NCI-H2029 (cell line): ENCODE measurements at places on chromosomes 2 and 18.

- DNase-seq = peak; percentile 74
These were observed 23.8 kb upstream of the PTMA start for GRCh38 chr2:231684314-231685223.

DNA sequence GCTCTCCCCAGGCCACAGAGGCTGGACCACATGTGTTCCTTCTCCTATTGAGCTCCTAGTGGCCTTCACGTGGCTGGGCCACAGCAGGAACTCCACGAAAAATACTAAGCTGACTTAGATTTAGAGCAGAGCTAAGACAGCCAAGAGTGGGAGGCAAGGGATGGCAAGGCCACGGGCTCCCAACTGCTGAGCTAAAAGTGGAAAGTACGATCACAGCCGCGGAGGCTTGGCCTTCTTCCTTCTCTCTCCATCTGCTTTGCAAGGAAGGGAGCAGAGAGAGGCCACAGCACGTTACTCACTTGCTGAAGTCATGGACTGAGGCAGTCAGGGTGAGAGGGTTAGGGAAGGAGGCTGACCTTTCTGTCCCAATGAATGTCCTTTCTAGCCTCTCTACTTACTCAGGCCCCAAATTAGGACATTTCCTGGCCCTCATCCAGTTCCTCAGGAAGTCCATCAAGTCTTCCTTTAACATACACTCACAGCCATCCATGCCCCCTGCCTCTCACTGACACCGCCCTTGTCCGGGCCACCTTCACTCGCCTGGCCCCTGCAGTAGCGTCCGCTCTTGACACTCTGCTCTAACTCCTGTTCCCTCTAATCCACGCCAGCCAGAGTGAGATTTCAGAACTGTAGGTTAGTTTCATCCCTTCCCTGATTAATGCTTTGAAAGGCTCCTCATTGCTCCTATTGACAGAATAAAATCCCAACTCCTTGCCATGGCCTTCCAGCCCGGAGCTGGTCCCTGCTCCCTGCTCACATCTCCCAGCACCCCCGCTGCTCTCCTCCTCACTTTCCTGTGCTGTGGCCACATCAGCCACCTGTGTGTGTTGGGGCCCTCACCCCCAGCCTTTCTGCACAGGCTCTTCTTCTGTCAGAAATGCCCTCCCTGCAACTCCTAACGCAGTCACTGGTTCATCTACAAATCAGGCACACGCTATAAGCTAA, 204.2 kb downstream of the CYP26B1 start:
- no peak for DNase-seq

DNA sequence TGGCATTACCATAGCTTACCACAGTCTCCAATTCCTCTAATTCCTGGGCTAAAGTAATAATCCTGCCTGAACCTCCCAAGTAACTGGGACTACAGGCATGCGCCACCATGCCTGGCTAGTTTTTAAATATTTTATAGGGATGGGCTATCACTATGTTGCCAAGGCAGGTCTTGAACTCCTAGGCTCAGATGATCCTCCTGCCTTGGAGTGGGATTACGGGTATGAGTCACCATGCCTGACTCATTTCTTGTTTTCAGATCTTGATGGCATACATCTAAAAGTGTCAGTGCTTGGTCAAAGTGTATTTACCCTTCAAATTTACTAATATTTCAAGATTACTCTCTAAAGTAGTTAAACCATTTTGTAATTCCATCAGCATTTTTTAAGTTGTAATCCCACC, 9.4 kb upstream of the SOCS6 start:
- no peak for DNase-seq

- no peak for DNase-seq
These were observed 19.0 kb downstream of the OSBPL1A start for GRCh38 chr18:24378598-24378997.
